Activated effector memory CD4-positive, alpha-beta T cell treated with Interleukin-2 at 50 U/mL for 16 hours (primary cell): ENCODE measurements at places on chromosomes 3 and 15.

DNA sequence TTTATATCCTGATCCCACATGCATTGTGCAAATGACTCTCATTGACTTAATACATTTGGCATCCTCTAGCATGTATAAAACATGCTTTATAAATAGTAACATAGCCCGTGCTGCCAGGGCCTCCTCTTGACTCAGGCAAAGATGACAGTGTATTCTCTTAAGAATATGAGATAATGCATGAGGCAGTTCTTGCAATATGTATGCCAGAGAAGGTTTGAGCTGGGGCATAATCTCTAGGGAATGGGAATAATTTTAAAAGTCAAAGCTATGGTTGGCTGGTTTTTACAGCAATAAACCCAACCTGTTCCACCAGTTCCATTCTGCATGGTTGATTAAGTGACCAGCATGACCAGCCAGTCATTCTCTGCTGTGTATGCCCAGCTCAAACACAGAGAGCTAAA, 179.0 kb upstream of the PFN2 start:
- no peak for DNase-seq

DNA sequence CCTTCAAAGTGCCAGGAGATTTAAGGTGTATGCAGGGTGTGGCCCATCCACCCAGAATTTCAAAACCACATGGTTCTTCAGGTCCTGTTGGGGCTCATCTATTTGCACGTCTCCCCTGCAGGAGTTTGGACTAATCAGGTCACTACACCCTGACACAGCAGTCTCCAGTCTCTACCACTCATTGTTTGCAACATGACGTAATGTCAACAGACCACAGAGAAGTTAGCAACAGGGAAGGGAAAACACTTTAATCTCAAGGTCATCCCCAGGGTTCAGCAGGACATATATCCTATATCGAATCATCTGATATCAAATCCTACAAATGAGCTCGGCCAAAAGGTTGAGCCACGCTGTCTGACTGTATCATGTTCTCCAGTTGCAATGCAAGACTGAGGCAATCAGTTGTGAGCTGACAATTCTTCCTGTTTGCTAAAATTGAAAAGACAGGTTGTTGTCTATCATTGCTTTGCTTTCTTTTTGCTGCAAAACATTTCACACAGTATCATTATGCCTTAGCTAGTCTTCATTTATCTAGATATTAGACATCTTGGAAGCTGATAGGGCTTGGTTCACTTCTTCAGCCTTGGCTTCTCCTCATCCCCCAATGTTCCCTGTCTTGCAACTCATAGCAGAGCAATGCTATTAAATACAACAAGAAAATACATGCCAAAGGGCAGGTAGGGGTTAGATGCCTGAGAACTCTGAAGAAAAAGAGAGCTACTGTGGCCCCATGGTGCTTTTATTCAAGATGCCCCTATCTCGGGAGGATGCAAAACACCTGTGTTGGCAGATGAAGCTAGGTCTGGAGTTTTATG, 13.4 kb upstream of the LEKR1 start:
- no peak for DNase-seq

GRCh38 chr3:124850633-124851032, 36.5 kb downstream of the ITGB5 start:
- DNase-seq = no peak

GRCh38 chr3:4580346-4581123, 87.4 kb downstream of the ITPR1 start:
- no peak for DNase-seq
